Panc1 (cell line): ENCODE measurements at places on chromosomes 7 and 10.

GRCh38 chr10:123967626-123968243 lies 76.1 kb upstream of the CPXM2 start:
- peak; percentile 38 for DNase-seq

- peak; percentile 60 for DNase-seq
Measured at GRCh38 chr10:94320285-94320914, 42.3 kb downstream of the NOC3L start.

DNA sequence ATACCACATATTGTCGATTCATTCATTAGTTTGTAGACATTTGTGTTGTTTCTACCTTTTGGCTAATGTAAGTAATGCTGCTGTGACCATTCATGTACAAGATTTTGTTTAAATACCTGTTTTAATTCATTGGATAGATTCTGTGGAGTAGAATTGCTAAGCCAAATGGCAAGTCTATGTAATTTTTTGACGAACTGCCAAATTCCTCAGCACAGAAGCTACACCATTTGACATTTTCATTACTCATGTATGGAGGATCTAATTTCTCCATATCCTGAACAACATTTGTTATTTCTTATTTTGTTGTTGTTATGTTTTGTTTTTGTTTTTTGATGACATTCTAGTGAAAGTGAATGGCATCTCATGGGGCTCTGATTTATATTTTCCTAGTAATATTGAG lies 1351.3 kb upstream of the SORCS1 start:
- DNase-seq = no peak

DNA sequence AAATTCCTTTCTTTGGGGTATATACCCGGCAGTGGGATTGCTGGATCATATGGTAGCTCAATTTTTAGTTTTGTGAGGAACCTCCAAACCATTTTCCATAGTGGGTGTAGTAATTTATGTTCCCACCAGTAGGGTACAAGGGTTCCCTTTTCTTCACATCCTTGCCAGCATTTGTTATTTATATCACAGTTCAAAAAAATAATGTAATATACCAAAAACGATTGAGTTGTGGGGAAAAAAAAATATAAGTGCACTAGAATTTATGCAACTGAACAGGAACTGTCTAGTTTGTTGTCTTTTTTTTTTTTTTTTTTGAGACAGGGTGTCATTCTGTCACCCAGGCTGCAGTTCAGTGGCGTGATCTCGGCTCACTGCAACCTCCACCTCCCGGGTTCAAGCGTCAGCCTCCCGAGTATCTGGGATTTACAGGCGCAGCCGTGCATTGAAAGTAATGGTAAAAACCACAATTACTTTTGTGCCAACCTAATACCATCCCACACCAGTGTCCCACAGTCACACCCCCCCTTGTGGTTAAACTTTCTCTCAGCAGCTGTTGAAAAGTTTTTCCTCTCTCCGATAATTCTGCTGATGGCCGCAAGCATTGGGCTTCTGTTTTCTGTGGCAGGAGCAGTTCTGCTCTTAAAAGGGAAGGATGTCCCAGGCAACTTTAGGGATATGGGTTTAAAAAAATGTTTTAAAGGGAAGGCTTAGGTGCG lies 6.8 kb upstream of the LAT2 start:
- no peak for DNase-seq

DNA sequence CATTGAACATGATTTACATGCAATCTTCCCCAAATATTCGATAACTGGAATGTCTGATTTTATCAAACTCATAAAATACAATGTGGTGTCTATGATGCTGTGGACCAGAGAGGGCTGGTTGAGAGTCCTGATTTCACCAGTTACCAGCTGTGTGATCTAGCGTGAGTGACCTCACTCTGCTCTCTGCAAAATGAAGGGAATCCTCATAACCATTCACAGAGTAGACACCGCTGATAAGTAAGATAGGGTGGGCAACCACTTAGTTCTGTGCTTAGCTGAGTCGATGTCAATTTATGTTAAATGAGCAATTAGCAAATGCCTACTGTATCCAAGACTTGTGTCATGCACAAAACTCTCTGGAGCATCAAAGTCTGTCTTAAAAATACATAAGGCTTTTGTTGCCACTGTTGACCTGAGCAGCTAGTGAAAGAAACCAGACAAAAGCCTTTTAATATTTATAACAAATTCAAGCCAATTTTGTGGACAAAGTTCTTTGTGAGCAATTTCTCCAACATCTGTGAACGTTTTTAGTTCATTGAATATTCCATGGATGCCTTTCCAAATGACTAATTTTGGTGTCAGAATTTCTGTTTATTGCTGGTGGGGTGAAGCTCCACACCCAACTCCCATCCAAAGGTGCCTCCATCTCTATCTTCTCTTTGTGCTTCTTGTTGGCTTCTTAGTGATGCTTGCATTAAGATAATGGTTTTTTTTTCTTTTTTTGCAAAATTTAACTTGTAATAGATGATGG lies 314.2 kb downstream of the ADRA2A start:
- DNase-seq = no peak

- DNase-seq = no peak
Measured at GRCh38 chr7:99121496-99122021, 22.3 kb downstream of the SMURF1 start.

- DNase-seq = no peak
Measured at GRCh38 chr10:129063877-129064276, 403.2 kb upstream of the MGMT start.

- DNase-seq = no peak
Measured at GRCh38 chr10:1419796-1420610, 317.3 kb downstream of the ADARB2 start.

GRCh38 chr7:44180631-44181030 lies 8.6 kb downstream of the GCK start:
- no peak for DNase-seq

DNA sequence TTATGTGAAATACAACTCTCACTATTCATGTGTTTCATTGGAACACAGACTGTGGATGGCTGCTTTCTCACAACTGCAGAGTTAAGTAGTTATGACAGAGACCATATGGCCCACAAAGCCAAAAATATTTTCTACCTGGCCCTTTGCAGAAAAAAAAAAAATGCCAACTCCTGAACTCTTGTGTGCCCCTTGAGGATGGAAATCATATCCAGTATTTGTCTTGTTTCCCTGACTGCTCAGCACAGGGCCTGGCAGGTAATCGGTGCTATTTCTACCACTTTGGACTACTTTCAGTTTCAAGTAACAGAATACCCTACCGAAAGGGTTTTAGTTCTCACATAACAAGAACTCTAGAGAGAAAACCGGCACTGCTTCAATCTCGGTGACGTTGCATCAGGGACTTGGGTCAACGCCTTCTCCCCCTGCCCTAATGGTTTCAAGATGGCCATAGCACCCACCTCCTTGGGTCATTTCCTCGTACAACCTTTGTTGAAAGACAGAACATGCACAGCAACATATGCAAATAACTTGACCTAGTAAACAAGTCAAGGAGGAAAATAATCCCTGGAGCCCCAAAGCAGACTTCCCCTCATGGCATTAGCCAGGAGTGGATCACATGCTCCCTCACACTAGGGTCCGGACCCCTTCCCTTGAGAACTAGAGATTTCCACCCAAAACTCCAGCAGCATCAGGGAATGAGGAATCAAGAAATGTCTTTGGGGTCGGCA lies 11.8 kb upstream of the GPNMB start:
- DNase-seq = no peak

- no peak for DNase-seq
Measured at GRCh38 chr10:100008142-100008522, 1.6 kb downstream of the DNMBP start.

DNA sequence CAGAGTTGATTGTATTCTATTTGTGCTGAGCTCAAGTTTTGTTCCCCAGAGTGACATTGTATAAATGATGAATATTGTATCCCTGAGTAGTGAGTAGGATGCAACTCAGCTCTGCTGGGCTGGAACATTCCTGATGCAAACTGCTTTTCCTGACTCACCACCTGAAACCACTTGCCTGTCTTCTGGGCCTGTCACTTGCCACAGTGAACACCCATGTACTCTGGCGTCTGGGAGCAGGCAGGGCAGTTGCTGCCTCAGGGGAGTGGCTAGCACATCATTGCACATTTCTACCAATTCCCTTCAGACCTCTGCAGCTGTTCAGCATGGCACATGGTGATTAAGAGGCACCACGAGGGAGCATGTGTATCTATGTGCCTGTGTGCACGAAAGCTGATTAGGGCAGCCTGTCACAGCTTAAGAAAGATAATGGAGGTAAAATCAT lies 157.3 kb downstream of the SND1 start:
- no peak for DNase-seq

GRCh38 chr7:64758151-64758550 lies 36.1 kb upstream of the ZNF138 start:
- DNase-seq = no peak

DNA sequence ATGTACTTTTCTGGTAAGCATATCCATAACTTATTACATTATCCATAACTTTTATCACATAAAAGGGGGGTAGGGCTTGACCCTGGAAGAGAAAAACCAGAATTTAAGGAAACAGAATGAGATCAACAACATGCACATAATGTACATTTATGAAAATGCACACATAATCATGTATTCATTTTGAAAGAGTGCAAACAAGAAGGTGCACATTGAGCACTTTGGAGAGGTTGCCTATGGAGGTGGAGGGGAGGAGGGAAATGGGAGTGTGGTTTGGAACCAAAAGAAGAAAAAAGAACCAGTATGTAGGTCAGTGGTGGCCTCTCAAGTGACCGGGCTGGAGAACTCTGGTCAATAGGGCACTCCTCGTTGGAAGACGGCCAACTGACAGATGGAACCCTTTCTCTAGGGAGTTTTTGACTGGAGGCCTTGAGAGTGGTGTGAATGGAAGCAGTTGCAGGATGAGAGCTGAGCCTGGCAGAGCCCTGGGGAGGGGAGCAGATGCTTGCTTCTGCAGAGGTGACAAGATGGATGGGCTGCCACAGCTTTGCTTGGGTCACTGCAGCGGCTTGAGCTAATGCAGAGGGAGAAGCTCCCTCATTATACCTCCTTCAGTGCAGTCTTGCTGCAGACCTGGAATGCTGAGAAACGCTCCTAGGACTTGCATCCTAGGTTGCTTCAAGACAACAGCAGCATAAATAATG lies 192.7 kb downstream of the SEC23IP start:
- no peak for DNase-seq

DNA sequence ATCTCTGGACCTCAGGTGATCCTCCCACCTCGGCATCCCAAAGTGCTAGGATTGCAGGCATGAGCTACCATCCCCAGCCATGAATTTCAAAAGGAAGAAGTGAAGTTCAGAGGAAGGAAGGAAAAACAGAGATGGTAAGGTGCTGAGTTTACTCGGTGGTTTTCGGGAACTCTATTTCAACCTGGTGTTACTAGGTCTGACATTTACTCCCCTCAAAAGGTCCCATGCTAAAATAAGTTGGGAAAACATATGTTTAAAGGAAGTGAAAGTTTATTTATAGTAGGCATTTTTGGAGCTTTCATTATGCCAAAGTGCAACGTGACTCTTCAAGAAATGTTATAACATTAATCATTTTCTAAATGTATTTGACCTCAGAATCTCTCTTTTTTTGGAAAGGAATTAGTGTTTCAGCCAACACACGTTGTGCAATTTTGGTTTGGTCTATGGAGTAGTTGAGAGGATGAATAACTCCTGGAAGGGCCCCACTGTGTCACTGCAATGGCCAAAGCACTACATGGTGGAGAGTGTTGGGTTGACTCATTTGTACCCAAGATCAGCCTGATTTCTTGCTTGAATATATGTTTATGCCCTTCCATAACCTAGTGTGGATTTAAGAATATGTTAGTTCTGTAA lies 114.7 kb upstream of the FAM171A1 start:
- DNase-seq = no peak

DNA sequence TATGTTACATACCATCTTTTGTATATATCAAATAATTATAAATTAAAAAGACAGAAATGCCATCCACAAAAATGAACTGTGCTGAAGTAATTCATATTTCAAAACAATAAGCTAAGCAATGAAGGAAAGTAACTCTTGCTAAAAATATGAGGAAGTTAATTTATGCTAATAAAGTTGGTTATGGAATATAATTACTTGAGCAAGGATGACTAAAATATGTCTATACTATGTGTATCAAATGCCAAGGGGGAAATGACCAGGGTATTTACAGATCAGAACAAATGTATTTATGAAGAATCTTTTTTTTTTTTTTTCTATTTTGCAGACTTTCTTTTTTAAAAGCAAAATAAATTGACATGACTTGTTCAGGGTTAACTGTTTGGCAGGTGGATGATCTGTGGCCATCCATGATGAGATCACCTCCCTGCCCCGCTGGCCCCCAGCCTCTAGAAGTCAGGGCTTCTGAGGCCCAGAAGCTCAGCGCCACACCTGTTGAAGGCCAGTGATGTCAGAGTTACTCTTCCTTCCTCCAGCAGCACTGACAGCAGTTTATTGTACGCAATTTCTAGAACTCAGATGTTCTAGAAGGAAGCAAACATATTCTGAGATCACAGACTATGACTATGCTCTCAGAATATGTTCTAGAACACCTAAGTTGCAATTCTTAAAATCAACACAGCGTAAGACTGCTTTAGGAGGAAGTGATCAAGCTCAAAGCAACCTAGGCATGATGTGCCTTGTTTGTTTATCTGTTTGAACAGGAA lies 196.1 kb upstream of the KLF14 start:
- DNase-seq = no peak

DNA sequence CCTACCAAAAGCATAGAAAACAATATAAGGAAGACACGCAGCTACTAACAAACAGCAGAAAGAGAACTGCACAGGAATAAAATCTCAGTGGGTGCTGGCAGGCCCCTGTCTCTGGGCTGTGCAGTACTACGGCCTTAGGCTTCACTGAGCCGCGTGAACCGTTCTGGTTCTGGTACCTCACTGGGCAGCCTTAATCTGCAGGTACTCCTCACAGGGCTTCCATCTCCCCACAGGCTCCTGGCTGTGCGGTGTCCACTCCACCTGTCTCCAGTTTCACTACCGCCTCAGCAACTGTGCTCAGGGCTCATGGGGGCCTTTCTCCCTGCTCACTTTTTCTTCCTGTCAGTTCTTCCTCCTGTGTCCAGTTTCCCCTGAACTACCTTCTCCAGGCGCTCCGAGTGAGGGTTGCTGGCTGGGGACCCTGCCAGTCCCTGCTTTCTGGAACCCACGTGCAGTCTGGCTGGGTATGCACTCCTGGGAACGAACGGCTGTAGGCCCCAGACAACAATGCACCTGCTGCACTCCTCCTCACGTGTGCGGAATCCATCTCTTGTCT lies 75.7 kb downstream of the VIPR2 start:
- DNase-seq = no peak

- no peak for DNase-seq
Measured at GRCh38 chr7:150567871-150568301, 696 bp downstream of the GIMAP4 start.

DNA sequence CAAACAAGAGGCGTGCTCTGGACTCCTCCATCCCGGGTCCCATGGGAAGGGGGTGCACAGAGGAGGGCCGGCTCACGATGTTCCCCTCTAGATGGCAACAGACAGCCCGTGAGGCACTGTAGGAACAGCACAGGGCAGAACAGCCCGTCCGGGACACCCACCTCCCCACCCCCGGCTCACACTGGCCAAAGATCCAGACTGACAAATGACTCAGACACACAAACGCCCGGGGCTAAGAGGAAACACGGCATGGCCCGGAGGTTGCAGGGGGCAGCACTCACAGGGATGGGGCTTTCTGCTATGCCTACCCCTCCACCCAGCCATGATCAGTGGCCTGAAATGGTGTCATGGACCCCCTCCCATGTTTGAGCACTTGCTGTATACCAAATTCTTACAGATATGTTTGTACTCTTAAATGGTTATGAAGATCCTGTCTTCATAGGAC lies 4.9 kb upstream of the ELN start:
- no peak for DNase-seq
